ENCODE measurements at places on chromosomes 12 and 14. TPM values are rescaled to one million over a fixed set of nuclear protein-coding genes. Genes with fewer than 3 reads are reported as not detected.

DNA sequence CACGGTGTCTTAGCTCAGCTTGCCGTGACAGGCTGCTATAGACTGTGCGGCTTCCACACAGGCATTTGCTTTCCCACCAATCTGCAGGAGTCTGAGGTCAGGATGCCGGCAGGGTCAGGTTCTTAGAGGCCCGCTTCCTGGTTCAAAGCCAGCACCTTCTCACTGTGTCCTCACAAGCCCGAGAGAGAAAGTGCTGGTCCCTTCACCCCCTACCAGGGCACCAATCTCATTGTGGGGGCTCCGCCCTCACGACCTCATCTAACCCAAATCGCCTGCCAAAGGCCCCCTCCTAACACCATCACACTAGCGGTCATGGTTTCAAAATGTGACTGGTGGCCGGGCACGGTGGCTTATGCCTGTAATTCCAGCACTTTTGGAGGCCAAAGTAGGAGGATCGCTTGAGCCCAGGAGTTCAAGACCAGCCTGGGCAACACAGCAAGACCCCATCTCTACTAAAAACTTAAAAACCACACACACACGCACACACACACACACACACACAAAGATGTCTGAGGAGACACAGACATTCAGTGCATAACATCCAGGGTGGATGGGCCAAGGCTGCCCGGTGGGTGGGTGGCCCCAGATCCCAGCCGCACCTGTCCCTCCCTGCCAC is 26.8 kb downstream of the MMP17 start:
- no peaks in the 10 kb centered on the region for H3K36me3 ChIP-seq
- no peak for DNase-seq
- H3K27ac ChIP-seq, result no peak overlapping the region
- peaks cover 14% of the 10 kb centered on the region for H3K27me3 ChIP-seq
- peaks cover 8% of the 10 kb centered on the region for H3K4me1 ChIP-seq

- no peak overlapping the region for H3K27ac ChIP-seq
- no peaks in the 10 kb centered on the region for H3K36me3 ChIP-seq
- DNase-seq, result no peak
- H3K27me3 ChIP-seq, result no peaks in the 10 kb centered on the region
Observed at GRCh38 chr14:56562883-56563282, 16.7 kb upstream of the TMEM260 start.

- no peaks in the 10 kb centered on the region for H3K4me1 ChIP-seq
- no peak overlapping the region for H3K27ac ChIP-seq
- H3K36me3 ChIP-seq, result peaks cover 8% of the 10 kb centered on the region
- H3K27me3 ChIP-seq, result no peaks in the 10 kb centered on the region
- DNase-seq, result no peak
- no peak overlapping the region for H3K4me3 ChIP-seq
Observed at GRCh38 chr12:4151362-4152121, 122.0 kb upstream of the CCND2 start.

- H3K36me3 ChIP-seq, result no peaks in the 10 kb centered on the region
- H3K27ac ChIP-seq, result no peak overlapping the region
- H3K4me3 ChIP-seq, result no peak overlapping the region
- H3K4me1 ChIP-seq, result no peaks in the 10 kb centered on the region
- H3K27me3 ChIP-seq, result no peaks in the 10 kb centered on the region
Observed at GRCh38 chr14:47226877-47227520, 448.4 kb downstream of the MDGA2 start.

Gene EXOC5
- 170 TPM for total RNA-seq

Data from glutamatergic neuron (in vitro differentiated cells).